Panc1 (cell line): ENCODE measurements at places on chromosomes 11 and 22. TPM values are rescaled to one million over a fixed set of nuclear protein-coding genes. Genes with fewer than 3 reads are reported as not detected.

OR2AT4 gene
- total RNA-seq: not detected

DNA sequence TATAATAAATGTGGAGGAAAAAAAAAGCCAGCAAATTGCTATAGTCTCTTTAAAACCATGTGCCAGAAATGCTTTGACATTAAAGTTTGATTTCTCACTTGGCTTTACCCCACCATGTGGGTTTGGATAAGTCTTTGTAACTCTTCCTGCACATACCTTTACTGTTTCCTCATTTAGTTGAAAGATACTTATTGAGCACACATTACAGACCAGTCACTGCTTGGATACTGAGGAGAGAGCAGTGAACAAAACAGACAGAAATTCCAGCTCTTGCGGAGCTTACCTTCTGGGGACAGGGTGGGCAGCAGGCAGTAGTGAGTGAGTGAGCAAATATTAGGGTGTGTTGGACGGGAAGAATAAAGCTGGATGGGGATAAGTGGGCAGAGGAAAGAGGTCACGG is 13.7 kb downstream of the PACS1 start:
- H3K4me1 ChIP-seq: peaks cover 51% of the 10 kb centered on the region
- no peaks in the 10 kb centered on the region for H3K36me3 ChIP-seq
- no peak for DNase-seq
- H3K27me3 ChIP-seq: no peaks in the 10 kb centered on the region

ABTB2 gene
- 22.7 TPM for total RNA-seq

DNA sequence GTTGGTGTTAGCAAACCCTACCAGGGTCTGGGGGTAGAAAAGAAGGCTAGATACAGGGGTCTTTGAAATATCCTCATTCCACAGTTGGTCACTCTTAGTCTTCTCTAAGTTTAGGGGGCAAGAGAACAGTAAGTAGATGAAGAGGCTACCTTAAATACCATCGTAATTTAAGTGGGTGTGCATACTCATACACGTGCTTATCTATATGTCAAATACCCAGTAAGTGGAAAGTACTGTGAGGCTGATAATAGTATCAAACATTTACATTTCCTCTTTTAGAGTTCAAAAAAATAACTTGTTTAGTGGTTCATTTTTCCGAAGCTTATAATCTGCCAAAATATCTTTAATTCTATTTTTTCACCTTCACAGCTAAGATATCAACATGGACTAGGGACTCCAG is 90.7 kb downstream of the WNT11 start:
- H3K4me3 ChIP-seq: no peak overlapping the region
- H3K27me3 ChIP-seq: no peaks in the 10 kb centered on the region
- no peak overlapping the region for H3K27ac ChIP-seq
- DNase-seq: no peak
